RPMI7951 (cell line): ENCODE measurements at places on chromosomes 4 and X. TPM values are rescaled to one million over a fixed set of nuclear protein-coding genes. Genes with fewer than 3 reads are reported as not detected.

Gene SPANXN3
- total RNA-seq, result not detected in 2 replicates

Gene F8A3
- 1.1 and 1.5 TPM in 2 replicates for total RNA-seq

Gene NUDT9
- total RNA-seq, result 6.2 and 10.3 TPM in 2 replicates

Gene DMRTC1
- not detected in 2 replicates for total RNA-seq

Gene ATP6AP1
- total RNA-seq, result 29.0 and 36.1 TPM in 2 replicates

Gene NWD2
- total RNA-seq, result not detected in 2 replicates
